ENCODE measurements at places on chromosomes 2 and 18.

- DNase-seq = no peak
Measured at GRCh38 chr2:182611009-182611408, 105.0 kb upstream of the DNAJC10 start.

GRCh38 chr18:26543373-26543772, 5.0 kb downstream of the KCTD1 start:
- no peak for DNase-seq

- no peak for DNase-seq
Measured at GRCh38 chr18:58310517-58310916, 266.5 kb downstream of the NEDD4L start.

- DNase-seq = no peak
Measured at GRCh38 chr2:128196471-128196931, 105.5 kb downstream of the UGGT1 start.

DNA sequence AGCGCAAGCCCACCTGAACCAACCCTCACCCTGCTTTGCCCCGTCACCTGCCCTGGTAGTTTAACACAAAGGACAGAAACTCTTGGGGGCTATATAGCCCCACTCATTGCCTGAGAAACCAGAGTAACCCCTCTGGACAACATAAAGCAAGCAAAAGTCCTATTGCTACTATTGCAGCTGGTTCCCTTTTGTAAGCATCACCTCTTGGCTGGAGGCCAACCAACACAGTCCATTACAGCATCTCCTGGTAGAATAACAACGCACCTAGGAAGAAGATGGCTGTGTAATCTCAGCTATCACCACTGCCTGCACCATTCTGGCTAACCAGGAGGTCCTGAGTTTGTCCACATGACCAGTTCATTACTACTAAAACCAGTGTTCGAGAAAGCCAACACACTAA, 36.4 kb downstream of the FLACC1 start:
- DNase-seq = no peak

GRCh38 chr2:69195706-69196105, 182.7 kb downstream of the ANTXR1 start:
- DNase-seq = no peak

DNA sequence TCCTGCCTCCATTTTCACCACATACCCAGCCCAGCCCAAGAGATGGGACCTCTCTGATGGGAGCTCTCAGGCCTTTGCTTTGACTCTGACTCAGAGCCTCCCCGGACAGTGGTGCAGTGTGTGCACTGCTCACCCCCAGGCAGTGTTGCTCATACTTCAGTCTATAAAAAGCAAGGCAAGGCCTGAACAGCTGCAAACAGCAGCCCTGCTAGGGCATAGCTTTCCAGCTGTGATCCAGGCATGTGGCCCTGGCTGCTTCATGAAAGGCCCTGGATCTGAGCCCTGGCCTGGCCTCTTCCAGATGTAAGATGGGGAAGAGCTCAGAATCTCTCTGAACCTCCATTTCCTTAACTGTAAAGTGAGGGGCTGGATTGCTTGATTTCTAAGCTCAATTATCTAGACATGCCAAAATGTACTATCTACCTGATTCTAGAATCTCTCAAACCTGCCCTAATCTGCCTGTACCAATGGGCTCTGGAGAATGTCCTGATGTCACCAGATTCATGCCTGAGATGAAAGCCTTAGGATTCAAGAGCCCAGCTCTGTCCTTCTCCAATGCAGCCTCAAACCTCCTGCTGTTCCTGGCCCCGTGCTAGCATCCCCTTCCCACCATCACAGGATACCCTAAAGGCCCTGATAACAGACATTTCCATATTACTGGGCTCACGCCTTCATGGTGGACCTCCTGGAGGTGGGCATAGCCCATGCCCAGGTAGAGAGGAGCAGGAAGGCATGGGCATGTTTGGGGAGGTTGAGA, 206.9 kb downstream of the ARL4C start:
- DNase-seq = no peak

GRCh38 chr18:36808681-36809080, 20.1 kb downstream of the TPGS2 start:
- no peak for DNase-seq

- DNase-seq = no peak
Measured at GRCh38 chr2:44033947-44034346, 38.2 kb upstream of the LRPPRC start.

- no peak for DNase-seq
Measured at GRCh38 chr2:196195302-196195701, 23.9 kb upstream of the STK17B start.

GRCh38 chr18:74251297-74252038, 40.3 kb downstream of the CYB5A start:
- DNase-seq = no peak

GRCh38 chr2:71471276-71471675, 17.9 kb downstream of the DYSF start:
- no peak for DNase-seq

DNA sequence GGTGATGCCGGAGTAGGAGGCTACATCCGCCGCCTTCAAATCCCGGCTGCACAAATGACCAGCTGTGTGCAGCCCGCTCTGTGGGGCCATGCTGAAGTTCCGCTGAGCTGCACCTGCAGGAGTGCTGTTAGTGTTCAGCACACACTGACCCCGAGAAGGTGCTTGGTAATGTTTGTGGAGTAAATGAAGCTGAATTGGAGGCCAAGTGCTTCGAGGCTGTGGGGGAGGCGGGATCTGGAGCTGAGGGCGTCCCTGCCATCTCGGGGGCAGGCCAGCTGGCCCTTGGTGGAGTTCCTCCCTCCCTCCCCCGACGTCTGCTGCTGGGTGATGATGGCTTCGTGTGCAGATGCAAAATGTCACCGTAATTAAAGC, 23.2 kb downstream of the KCNF1 start:
- no peak for DNase-seq

GRCh38 chr2:218849721-218850120, 9.9 kb upstream of the WNT6 start:
- no peak for DNase-seq

DNA sequence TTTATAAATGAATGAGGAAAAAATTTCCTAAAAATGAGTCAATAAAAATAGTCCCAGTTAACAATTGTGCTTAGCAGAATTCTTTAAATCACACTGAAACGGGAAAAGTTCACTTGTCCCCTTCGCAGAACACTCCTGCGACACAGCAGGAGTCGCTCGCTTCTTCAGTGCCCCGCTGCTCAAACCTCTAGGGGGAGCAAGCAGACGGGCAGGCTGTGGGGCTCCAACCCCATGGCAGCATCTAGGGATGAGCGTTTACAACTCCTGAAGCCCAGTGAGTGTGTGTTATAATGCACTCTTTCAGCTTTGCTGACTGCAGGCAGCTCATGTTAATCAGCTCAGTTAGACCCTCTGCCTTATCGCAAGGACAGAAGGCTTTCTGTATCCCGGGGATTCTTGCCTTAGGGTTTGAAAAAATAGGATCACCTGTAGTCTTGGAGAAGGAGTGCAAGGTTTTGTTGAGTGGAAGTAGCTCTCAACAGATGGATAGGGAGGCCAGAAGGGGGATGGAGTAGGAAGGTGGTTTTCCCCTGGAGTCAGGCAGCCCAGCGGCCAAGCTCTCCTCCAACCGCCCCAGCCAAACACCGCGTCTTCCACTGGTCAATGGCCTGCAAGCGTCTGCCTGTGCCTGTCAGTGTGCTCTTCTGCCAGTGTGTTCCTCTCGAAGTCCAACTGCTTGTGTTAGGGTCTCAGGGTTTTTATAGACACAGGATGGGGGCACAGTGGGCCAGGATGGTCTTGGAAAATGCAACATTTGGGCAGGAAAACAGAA, 1977.7 kb upstream of the LRRTM1 start:
- DNase-seq = no peak

DNA sequence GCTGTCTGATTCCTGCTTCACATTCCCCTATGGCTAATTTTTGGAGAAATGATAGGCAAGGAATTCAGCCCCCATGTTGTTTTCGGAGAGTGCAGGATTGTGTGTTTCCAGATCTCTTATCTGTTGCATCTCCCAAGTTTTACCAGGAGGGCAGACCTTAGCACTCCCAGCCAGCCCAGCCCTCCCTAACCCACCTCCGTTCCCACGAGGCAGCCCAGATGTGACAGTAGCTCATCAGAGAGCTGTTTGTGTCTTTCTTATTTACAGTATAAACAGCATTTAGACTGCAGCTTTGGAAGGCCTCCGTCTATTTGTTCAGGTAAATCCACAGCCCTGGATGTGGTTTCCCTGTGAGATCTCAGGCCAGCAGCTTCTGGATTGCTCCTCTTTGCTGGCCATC, 91.6 kb downstream of the THNSL2 start:
- no peak for DNase-seq

DNA sequence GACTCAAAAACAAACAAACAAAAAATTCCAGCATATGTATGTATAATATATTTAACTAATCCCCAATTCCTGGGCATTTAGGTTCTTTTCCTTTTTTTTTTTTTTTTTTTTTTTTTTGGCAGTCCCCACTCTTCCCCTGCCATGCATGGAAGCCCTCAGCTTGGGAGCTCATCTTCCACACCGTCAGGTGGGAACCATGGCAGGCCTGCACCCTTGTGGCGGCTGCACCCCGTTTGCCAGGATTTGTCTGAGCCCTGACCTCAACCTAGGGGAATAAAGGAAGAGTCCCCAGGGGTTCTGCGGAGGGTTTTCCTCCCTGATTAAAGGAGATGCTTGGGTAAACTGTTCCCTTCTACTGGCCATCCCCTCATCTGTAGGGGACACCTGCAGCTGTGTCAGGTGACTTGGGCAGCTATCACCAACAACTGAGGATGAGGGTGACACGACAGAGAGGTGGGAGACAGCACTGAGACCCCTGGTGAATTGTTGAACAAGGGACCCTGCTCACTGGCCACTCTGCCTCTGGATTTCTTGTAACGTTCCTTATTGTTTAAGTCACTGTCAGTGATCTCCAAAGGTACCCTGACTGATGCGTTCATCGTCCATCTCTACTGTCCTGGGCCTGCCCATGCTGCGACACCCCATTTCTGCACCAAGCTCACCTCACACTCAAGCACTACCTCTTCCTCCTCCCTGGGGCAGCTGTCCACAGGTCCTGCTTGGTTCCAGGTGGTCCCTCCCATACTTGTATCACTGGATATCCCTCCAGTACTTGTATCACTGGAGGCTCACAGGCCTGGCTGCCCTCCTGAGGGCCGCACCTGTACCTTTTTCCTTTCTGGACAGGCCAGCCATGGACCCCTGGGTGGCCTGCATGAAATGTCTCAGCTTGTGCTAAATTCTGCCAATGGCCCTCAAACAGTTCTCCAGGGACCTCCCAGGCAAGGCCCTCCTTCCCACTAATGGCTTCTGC, 14.5 kb downstream of the TMEM185B start:
- no peak for DNase-seq

Measured in uterus (tissue), 4 donors.